NCI-H1105 treated with DMSO at 0.1 percent for 48 hours (cell line): ENCODE measurements at places on chromosomes 1 and 21.

DNA sequence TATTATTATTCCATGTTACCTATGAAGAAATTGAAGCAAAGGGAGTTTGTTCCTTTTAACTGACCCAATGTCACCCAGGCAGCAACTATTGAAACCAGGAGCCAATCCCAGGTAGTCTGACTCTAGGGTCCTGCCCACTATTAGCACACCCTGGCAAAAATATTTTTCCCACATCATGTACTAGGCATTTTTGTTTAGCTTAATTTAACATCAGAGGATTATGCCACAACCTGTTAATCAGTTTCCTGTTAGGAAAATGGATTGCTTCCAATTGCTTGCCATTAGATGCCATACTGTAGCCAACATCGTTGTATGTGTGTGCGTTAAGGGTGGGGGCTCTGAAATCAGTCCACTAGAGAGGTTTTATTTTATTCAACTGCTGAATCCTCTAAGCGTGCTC, 281.1 kb downstream of the DNM3 start:
- DNase-seq = no peak

DNA sequence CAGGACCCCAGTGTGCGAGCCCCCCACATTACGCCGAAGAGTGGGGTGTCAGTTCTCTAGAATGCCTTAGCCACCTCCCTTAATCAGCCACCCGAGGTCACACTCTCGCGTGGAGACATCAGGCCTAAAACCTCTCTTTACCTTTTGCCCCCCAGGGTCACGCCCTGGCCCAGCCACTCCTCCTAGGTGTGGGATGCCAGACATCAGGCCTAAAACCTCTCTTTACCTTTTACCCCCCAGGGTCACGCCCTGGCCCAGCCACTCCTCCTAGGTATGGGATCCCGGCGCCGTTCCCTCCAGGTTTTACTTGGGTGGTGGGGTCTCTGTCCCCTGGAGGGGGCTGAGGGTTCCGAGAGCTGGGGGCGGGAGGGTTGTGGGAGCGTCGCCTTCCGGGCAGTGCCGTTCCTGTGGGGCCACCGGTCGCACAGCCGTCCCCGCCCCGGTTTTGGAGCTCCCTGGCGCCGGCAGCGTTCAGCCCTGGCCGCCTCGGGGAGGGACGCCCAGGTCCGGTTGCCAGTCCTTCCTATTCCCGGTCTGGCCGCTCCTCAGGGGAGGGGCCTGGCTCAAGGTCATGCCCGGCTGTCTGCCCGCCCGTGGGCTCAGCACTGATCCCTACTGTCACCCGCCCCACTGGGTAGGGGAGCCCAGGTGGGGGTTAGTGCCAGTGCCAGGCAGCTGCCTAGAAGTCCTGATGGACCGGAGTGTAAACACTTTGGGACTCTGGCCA, 882 bp downstream of the VPS13D start:
- no peak for DNase-seq

- DNase-seq = no peak
These were observed 5.9 kb downstream of the NRIP1 start for GRCh38 chr21:15058854-15059263.

DNA sequence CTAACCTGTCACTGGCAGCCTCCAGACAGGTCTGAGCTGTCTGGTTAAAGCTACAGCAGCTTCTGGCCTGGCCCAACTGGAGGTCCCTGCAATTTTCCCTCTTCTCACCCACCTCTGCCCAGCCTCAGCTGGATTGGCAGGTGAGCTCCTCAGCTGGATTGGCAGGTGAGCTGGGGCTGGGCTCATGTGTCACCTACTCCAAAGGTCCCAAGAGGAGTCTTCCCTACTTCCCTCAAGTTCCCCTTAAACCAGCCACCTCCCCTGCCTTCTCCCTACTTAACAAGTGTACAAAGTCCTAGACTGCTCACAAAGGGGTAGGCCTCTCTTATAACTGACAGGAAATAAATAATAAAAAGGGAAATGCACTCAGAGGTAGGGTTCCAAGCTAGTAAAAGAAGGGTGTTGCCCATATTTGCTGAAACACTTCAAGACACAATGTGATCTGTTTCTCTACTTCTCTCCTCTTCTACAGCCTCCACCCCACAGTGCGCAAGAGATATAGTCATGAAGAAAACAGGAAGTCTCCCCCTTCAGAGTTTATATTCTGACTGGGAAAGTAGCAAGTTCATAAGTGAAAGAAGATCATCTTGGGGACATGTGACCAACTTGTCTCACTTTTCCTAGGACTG, at the start of gene GPA33:
Gene GPA33, minus strand, starts transcription at position 64 of the 629 bp plus-strand sequence. CDS start 90 bp downstream, outside the sequence.
- DNase-seq = no peak

DNA sequence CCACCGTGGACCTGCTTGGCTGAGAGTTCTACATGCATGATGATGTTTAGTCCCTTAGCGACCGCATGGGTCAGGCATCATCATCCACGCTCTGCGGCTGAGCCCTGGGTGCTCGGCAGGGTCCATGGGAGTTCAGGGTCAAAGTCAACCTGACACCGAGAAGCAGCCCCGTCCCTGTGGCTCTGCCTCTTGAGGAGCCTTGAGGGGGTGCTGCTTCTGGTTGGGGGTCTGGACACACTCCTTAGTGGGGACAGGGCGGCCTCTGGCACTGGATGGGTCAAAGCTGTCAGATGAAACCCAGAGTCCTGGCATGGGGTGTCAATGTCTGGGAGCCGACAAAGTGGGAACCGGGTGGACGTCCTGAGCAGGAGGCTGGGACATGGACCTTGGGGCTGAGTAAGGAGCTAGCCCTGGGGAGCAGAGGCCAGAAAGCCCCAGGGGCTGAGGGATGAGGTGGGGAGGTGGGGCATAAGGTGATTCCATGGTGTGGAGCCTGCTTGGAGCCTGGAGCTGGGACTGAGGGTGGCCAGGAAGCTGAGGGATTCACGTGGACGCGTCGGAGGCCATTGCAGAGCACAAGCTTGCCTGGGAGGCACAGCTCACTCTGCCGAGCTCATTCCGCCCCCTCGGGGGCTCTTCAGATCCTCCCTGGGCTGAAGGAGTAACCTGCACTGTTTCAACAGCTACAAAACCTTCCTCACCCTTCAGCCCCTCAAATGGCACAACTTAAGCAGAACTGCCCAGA, 53.9 kb downstream of the UMODL1 start:
- DNase-seq = no peak

GRCh38 chr1:41683681-41684500, 199.4 kb upstream of the EDN2 start:
- DNase-seq = no peak

DNA sequence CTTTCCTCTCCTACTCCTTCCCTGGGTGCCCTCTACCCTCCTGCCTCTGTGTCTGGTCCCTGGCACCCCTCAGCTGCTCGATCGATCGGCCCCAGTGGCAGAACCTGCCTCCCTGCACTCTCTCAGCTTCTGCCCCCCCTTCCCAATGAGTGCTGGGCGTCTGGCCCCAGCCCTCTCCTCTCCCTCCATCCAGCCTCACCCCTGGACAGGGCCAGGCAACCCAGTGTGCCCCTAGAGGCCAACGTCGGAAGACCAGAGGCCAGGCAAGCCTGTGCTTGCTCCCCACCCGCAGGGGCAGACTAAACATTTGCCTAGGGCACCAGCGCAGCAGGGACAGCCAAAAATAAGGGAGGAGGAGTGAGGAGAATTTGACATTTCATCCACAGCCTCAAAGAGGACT, 43.5 kb downstream of the LGR6 start:
- peak; percentile 50 for DNase-seq

GRCh38 chr1:190578526-190578925, 100.9 kb upstream of the BRINP3 start:
- DNase-seq = no peak
